ENCODE measurements at places on chromosomes 13 and 19.

DNA sequence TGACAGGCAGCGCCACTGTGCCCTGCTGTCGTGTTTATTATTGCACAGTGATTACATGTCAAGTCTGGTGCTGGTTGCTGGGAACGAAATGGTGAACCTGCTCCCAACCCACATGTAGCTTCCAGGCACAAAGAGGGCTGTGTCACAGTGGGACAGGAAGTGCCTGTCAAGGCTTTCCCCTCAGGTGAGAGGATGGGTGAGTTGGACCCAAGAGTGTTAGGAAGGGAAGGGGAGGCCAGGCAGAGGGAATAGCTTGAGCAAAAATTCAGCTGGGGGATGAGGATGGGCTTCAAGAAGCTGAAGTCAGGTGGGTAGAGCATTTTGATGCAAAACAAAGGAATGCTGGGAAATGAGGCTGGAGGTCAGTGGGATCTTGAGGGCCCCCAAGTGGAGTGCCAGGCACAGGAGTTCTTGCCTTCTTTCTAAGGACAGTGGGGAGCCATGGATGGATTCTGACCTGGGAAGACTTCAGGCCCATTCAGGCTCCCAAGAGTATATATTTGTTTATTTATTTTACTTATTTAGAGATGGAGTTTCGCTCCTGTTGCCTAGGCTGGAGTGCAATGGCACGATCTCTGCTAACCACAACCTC is 8.5 kb upstream of the QTRT1 start:
- no peak for DNase-seq

DNA sequence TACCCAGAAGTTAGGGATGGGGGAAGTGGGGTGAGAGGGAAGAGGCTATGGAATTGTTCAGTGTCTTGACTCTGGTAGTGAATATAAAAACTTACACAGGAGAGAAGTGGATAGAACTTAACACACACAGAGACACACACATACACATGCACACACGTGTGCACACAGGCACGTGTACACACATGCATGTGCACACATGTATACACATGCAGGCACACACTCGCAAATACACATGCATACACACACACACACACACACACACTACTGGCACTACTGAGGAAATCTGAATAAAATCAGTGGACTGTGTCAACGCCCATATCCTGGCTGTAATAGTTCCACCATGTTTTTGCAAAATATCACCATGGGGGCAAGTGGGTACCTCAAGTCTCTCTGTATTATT is 107.9 kb downstream of the IRS2 start:
- DNase-seq, result no peak

GRCh38 chr19:10553087-10553667 is 9.5 kb downstream of the ATG4D start:
- no peak for DNase-seq

- no peak for DNase-seq
Observed at GRCh38 chr19:5977222-5977784, 637 bp downstream of the RANBP3 start.

DNA sequence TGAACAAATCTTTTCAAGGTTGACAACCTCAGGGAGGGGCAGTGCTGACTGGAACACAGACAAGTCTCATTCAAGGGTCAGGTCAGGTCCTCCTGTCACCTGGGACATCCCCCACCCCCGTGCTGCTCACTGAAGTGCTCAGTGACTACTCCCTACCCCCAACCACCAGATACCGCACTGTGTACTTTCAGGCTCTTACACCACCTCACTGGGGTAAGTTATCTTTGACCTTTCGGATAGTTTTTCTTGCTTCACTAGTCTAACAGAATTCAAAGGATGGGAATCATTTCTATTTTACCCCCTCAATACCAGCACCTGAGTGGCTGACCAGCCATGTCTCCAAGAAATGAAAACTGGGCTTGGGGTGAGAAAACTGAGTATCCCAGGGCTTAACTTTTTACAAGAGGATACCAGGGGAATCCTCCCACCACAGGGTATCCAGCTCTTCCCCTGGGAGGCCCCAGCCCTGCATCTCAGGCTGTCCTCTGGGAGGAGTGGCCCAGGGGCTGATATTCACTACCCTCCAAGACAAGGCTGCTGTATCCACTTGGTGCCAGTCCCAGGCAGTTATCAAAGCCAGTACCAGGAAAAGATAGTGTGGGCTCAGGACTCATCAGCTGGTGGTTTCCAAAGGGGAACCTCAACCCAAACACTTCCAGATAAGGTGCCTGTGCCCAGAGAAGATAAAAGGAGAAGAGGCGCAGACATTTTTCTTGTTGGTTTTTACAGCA is 2.1 kb downstream of the ZNF563 start:
- DNase-seq, result no peak

- no peak for DNase-seq
Observed at GRCh38 chr19:18429717-18430416, 8.1 kb downstream of the ISYNA1 start.

GRCh38 chr13:72792640-72793039 is 10.7 kb downstream of the PIBF1 start:
- DNase-seq, result no peak

GRCh38 chr19:2187159-2187558 is 23.4 kb downstream of the DOT1L start:
- DNase-seq, result no peak

- DNase-seq, result no peak
Observed at GRCh38 chr13:73832128-73832588, 302.0 kb downstream of the KLF12 start.

DNA sequence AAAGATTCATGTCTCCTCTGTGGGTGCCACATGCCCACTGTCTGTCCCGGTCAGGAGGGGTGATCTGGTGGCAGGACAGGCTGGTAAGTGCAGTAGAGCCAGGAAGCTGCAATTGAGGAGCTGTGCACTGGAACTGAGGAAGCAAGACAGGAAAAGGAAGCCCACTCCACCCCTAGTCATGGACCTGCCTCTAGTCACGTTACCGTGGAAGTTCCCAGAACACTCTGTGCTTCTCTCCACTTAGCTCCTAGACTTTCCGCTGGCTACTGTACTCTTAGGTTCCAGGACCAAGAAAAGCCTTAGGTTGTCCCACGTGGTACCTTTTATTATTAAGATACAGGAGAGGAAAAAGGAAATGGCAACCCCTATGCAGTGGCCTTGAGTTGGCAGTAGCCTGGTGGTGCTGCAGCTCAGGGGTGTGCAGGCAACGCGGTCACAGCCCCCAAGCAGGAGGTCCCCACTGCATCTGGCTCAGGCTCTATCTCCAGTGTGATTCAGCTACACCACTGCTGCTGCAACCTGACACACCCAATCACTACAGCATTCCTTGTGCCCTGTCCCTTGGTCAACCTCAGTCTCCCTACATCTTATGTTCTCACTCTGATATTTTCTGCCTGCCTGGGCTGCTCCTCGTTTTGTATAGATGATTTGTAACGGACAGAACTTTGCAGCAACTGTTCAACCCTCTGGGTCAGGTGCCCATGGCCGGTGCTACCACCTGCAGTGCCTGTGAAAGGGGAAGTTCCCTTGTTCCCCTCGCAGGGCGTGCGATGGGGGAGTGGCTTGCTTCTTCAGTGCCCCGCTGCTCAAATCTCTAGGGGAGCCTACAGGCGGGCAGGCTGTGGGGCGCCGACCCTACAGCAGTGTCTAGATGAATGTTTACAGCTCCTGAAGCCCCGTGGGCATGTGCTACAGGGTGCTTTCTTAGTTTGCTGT is 24.4 kb upstream of the GPR12 start:
- no peak for DNase-seq

GRCh38 chr13:106819413-106820180 is 251.7 kb upstream of the ARGLU1 start:
- no peak for DNase-seq

GRCh38 chr13:46992383-46992952 is 95.6 kb upstream of the HTR2A start:
- DNase-seq, result no peak

- DNase-seq, result no peak
Observed at GRCh38 chr13:91714855-91715254, 316.4 kb downstream of the GPC5 start.

GRCh38 chr13:80931766-80932165 is 590.8 kb upstream of the SPRY2 start:
- no peak for DNase-seq

DNA sequence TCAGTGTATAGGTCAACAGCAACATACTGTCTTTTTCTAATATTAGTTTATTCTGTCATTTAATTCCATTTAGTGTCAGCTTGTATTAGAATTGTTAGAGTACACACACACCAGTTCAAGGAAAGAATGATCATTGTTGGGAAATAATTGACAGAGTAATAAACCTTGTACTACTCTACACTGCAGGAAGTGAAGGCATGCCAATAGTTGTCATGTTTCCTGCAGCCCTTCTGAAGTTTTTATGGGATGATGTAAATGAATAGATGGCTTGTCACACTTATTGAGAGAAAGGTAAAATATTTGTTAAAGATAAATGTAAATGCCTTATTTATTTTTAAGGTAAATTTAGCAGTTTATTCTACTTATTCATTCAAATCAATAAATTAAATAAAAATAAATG is 306.9 kb upstream of the KLHL1 start:
- no peak for DNase-seq

DNA sequence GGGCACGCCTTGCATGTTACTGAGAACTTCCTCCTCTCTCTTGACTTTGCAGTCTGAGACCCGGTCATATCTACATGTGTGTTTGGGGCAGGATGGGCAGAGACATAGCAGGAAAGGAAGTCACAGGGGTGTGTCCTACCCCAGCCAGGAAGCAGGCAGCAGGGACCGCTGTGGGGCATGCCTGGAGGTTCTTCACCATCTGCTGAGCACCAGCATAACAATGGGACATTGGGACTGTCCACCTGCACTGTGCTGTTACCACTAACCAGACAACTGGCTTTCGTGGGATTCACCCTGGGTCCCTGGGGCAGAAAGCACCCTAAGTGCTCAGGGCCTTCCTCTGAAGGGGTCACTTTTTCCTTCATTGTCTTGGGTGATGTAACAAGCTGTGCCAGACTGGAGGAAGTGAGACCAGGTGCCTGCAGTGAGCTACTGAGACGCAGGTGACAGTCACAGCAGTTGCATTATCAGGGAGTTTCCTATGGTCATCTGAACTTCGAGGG is 2.6 kb upstream of the HAUS5 start:
- DNase-seq, result no peak

DNA sequence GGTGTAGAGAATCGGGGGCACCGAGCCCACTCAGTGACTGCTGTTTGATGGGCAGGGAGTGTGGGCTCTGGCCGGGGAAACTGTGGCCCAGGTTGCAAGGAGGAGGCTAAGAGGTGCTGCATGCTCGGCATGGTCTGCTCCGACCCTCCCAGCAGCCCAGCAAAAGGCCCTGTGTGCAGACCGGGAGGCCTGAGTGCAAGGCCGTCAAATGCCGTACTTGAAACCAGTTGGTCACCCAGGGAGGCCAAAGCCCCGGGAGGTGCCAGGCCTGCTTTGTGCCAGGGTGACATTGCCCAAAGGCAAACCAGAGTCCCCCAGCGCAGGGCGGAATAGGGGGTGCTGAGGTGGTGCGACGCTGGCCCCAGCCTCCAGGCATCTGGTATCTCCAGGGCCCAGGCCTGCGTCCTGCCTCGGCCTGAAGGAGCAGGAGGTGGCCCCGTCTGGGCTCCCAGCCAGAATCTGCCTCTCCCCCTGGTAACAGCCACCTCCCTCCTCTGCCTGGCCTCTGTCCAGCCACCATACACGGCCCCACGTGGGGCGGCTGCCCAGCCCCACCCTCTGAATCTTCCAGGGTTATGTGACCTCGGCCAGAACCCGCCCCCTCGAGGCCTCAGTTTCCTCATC is 4.0 kb downstream of the PIK3R2 start:
- DNase-seq, result no peak

GRCh38 chr13:107906131-107906530 is 309.2 kb downstream of the LIG4 start:
- DNase-seq, result no peak

- no peak for DNase-seq
Observed at GRCh38 chr13:111978546-111978945, 88.4 kb upstream of the SOX1 start.

GRCh38 chr13:43230989-43231388 is 207.6 kb downstream of the DNAJC15 start:
- no peak for DNase-seq

Data from GOT3 (cell line).